ENCODE measurements at places on chromosomes 16 and 17. TPM values are rescaled to one million over a fixed set of nuclear protein-coding genes. Genes with fewer than 3 reads are reported as not detected.

Gene CRHR1
- total RNA-seq, result not detected

Gene CIITA
- total RNA-seq, result under 0.01 TPM

Gene GALR2
- under 0.01 TPM for total RNA-seq

DNA sequence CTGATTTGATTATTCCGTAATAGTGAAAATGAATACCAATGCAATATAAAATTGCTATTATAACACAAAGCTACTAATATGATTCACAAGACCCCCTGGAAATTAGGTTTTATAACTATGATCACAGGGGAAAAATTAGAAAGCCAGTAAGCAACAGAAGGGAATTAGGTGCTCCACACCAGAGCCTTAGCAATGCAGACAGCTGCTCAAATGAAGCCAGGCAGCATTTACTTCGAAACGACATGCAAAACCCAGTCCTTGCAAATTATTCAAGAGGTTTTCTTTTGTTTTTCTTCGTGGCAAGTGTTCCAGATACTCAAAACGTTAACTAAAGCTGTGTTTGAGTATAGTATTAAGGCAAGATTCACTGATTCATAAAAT lies 47.9 kb downstream of the TOX3 start:
- no peak for DNase-seq

DNA sequence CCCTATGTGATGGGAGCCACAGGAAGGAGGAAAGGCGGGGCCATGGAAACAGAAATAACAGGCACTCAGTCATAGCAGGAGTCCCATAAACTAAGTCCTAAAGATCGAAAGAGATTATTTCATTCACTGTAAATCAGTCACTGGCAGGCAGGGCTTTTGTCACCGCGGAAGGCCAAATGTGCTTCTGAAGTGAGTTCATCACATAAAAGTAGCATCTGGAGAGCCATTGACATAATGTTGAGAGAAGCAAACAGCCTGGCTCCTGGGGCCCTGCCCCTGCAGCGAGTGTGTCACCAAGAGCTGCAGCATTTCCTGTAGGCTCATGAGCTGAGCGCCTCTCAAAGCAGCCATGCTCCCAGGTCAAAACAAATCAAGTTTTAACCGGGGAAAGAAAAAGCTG lies 476.2 kb downstream of the HAPSTR1 start:
- no peak for DNase-seq

- DNase-seq, result peak; percentile 73
Measured at GRCh38 chr17:40399185-40399584, 18.5 kb downstream of the TOP2A start.

- DNase-seq, result no peak
Measured at GRCh38 chr16:57503366-57503765, 17.1 kb upstream of the DOK4 start.

- no peak for DNase-seq
Measured at GRCh38 chr16:14672403-14672971, 21.6 kb downstream of the PLA2G10 start.
